ENCODE measurements at places on chromosomes 11 and 22.
A peak's percentile ranks its signal among the peaks of the same experiment; 100 is the strongest.

DNA sequence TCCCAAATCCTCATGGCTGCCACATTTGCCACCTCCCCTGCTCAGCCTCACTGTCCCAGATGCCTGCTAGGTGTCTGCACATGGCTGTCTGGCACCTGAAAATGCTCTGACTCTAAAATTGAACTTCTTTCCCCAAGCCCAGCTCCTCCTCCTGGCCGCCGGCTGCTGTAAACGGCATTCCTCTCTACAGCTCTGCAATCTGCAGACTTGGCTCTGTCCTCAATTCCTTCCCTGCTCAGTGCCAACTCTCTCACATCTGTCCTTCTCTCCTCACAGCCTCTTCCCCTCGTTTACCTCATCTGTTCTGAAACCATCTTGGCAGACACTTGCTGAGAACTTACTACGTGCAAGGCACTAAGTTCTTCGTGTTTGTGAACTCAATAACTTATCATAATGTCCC lies 169.4 kb upstream of the SYT13 start:
- H3K36me3 ChIP-seq: no peaks in the 10 kb centered on the region

GRCh38 chr11:121194731-121195596 lies 93.9 kb downstream of the TECTA start:
- no peak overlapping the region for H3K27ac ChIP-seq
- DNase-seq: peak; percentile 70
- no peaks in the 10 kb centered on the region for H3K4me1 ChIP-seq
- H3K4me3 ChIP-seq: no peak overlapping the region
- H3K27me3 ChIP-seq: peaks cover 81% of the 10 kb centered on the region

- H3K36me3 ChIP-seq: no peaks in the 10 kb centered on the region
- peak; percentile 72 for DNase-seq
- peak overlapping the region; percentile 35 for H3K27ac ChIP-seq
These were observed 36.3 kb upstream of the POLA2 start for GRCh38 chr11:65225279-65226102.

- H3K4me3 ChIP-seq: peak overlapping the region; percentile 85
These were observed 330 bp upstream of the POLD3 start for GRCh38 chr11:74592063-74592440.

- peak overlapping the region; percentile 86 for H3K4me3 ChIP-seq
- H3K36me3 ChIP-seq: peaks cover 67% of the 10 kb centered on the region
- DNase-seq: peak; percentile 52
- H3K27ac ChIP-seq: peak overlapping the region; percentile 96
These were observed 865 bp downstream of the RBM14 start for GRCh38 chr11:66617155-66617834.

GRCh38 chr22:28883917-28884746 lies 760 bp downstream of the ZNRF3 start:
- H3K27ac ChIP-seq: no peak overlapping the region
- H3K4me1 ChIP-seq: peaks cover 12% of the 10 kb centered on the region
- no peaks in the 10 kb centered on the region for H3K27me3 ChIP-seq

GRCh38 chr11:55357560-55358184 lies 10.1 kb upstream of the OR4A15 start:
- DNase-seq: no peak
- no peak overlapping the region for H3K4me3 ChIP-seq
- no peaks in the 10 kb centered on the region for H3K27me3 ChIP-seq

DNA sequence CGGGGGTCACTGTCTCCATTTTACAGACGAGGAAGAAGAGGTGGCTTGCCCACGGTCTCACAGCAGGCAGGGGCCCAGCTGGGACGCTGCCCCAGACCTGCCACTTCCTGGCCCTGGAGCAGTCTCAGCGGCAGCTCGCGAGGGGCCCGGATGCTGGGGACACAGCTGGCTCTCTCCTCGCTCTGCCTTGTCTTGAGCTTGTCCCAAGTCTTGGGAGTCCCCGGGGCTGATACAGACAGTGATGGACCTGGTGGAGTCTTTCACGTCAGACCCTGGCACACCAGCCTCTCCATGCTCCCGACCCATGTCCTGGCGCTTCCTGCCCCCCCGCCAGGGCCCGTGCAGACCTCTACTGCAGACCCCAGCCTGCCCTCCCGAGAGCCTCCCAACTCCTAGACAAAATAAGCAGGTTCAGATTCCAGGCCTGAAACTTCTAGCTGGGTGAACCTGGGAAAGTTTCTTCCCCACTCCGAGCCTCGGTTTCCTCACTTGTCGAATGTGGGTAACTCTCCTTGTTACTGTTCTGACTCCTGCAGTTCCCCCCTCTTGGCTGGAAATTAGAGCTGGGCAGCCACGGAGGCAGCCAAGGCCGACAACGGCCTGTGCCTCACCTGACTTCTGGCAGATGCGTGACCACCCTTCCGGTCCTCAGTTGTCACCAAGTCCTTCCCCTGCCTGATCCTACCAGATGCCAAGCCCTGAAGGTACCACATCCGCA lies 145.4 kb downstream of the CACNA1I start:
- no peaks in the 10 kb centered on the region for H3K4me1 ChIP-seq
- no peak overlapping the region for H3K4me3 ChIP-seq
- H3K27ac ChIP-seq: no peak overlapping the region
- peaks cover 36% of the 10 kb centered on the region for H3K27me3 ChIP-seq
- H3K36me3 ChIP-seq: no peaks in the 10 kb centered on the region

DNA sequence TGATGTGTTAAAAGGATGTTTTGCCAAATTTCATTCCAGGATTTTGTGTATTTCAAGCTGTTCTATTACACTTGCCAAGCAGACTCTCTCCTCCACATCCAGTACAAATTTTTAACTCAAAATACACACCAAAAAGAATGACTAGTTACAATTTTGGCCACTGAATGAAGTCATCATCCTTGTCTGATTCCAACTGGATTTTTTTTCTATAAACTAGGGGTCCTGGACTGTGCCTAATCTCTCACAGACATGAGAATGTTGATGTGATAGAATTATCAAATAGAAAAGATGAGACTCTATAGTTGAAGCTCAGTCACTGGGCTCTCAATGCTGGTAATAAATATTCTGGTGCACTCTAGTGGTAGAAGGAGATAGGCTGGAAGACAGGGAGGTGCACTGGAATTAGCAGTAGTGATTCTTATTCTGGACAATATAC lies 85.8 kb downstream of the FANCF start:
- H3K27me3 ChIP-seq: peaks cover 42% of the 10 kb centered on the region
- peak; percentile 51 for DNase-seq

GRCh38 chr11:111370902-111371578 lies 8.0 kb downstream of the POU2AF1 start:
- peaks cover 7% of the 10 kb centered on the region for H3K4me1 ChIP-seq
- H3K27ac ChIP-seq: no peak overlapping the region
- H3K27me3 ChIP-seq: no peaks in the 10 kb centered on the region
- H3K36me3 ChIP-seq: no peaks in the 10 kb centered on the region
- H3K4me3 ChIP-seq: no peak overlapping the region

DNA sequence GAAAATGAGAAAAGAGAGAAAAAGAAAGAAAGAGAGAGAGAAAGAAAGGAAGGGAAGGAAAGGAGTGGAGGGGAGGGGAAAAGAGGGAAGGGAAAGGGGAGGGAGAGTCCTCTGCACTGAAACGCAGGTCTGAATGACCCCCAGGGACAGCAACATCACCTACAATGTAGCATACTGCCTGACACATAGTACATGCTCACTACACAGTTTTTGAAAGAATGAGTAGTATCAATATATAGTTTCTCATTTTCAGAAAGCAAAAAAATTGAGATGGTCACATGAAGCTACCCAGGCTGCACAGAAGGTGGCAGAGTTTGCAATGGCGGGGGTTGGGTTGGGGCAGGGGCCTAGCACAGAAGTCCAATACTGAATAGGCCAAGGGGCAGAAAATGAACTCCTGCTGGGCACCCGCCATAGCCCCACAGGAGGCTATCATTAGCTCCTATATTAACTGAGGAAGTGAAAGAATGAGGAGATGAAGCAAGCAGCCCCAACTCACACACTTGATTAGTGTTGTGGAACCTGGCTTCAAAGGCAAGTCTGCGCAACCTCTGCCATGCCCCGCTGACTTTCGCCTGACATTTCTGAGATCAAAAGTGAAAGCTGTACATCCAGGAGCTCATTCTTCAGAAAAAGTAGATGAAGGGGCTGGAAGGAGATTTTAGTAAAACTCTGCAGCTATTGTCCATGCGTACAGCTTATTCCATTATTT lies 241.2 kb upstream of the SYN3 start:
- no peak overlapping the region for H3K27ac ChIP-seq
- no peaks in the 10 kb centered on the region for H3K36me3 ChIP-seq
- no peak overlapping the region for H3K4me3 ChIP-seq
- no peaks in the 10 kb centered on the region for H3K4me1 ChIP-seq
- no peaks in the 10 kb centered on the region for H3K27me3 ChIP-seq

DNA sequence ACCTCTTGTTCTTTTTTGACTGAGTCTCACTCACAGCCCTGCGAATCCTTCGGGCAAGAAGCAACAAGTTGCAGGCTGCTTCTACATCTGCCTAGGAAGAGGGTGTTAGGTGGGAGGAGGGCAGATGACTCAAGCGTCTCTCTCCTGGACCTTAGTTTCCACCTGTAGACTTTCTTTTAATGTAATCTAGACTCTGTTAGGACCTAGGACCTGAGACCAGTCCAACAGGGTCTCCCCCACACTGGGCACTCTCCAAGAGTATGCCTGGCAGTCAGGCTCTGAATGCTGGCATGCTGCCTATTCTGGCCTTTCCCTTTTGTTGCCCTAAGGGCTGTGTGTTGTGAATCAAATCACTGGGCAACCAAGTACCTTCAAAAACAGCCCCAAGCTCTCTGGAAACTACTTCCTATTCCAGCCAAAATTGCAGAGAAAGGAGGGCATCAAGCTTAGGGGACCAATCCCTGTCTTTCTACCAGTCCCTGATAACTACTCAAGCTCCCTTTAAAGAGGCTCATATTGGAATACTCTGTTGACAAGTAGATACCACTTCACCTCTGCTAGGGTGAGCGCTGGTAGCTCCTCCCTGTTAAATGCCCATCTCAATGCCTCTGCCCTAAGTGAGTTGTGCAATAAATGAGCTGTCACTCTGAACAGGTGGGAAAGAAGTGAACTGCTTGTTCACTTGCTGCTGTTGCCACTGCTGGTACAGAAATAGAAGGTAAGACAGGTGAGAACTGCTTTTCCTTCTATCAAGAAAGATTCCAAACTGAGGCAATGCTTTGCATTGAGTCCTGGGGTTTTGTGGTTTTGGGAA lies at the start of gene BBOX1:
TSS of gene BBOX1 (plus strand) at position 514 of the 814 bp plus-strand sequence. CDS start 14,616 bp downstream, outside the sequence.
- H3K27ac ChIP-seq: peak within 1 kb of the TSS; percentile 91
- no peaks in the 10 kb centered on the region for H3K27me3 ChIP-seq
- no peaks in the 10 kb centered on the region for H3K36me3 ChIP-seq
- H3K4me1 ChIP-seq: peaks cover 25% of the 10 kb centered on the region
- peak within 1 kb of the TSS; percentile 59 for H3K4me3 ChIP-seq

GRCh38 chr11:30377347-30377746 lies 54.4 kb downstream of the ARL14EP start:
- H3K4me1 ChIP-seq: no peaks in the 10 kb centered on the region
- no peaks in the 10 kb centered on the region for H3K36me3 ChIP-seq
- peaks cover 47% of the 10 kb centered on the region for H3K27me3 ChIP-seq

GRCh38 chr11:119671051-119671450 lies 57.9 kb downstream of the NECTIN1 start:
- H3K27ac ChIP-seq: no peak overlapping the region
- no peaks in the 10 kb centered on the region for H3K27me3 ChIP-seq
- H3K4me3 ChIP-seq: no peak overlapping the region
- H3K4me1 ChIP-seq: peaks cover 11% of the 10 kb centered on the region
- DNase-seq: no peak

DNA sequence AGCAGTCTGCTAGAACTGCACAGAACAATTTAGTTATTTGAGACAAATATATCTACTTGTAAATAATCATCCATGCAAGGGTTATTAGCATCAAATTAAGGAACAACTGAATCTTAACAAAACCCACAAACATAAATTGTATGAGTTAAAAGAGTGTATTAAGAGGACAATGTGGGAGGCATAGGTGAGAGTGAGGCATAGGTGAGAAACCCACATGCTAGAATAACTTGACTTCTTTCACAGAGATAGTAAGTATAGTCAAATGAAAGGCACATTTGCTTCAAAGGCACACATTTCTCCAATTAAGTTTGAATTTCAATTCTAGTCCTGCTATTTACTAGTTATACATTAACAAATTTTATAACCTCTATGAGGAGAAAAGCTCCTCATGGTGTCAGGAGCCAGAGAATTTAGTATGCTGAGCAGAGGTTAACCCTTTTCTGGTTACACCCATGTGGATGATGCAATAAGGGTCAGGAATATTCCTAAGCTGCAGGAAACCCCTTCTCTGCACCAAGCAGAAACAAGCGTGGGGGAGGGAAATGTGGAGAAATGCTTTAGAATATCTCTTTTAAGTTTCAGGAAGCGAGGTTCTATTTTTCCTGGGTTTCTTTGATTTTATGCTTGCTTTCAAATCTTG lies 264.2 kb downstream of the GRM5 start:
- H3K27me3 ChIP-seq: peaks cover 39% of the 10 kb centered on the region
- no peak overlapping the region for H3K4me3 ChIP-seq
- no peak overlapping the region for H3K27ac ChIP-seq
- H3K36me3 ChIP-seq: no peaks in the 10 kb centered on the region
- no peaks in the 10 kb centered on the region for H3K4me1 ChIP-seq
- no peak for DNase-seq

DNA sequence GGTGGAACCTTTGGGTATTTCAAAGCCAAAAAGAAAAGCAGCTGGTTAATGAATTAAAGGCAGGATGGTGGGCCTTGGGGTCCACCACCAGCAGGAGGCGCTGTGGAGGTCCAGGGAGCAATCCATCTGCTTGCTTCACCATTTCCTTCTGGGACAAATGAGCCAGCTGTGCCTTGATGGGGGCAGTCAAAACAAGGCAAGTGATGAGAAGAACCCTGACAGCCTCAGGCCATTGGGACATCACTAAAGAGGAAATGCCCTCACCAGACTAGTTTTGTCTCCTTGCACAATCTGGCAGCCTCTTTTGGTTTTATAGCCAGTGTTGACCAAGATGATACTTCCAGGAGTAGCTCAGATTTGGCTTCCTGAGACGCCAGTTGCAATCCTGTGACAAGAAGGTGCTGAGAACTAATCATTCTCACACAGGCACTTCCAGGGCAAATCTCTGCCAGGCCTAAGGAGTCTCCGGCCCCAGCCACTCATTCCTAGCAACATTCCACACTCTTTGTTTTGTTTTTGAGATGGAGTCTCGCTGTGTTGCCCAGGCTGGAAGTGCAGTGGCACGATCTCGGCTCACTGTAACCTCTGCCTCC lies 38.2 kb upstream of the WEE1 start:
- no peaks in the 10 kb centered on the region for H3K4me1 ChIP-seq
- H3K27me3 ChIP-seq: no peaks in the 10 kb centered on the region
- H3K27ac ChIP-seq: peak overlapping the region; percentile 49
- H3K4me3 ChIP-seq: no peak overlapping the region
- peaks cover 1% of the 10 kb centered on the region for H3K36me3 ChIP-seq

DNA sequence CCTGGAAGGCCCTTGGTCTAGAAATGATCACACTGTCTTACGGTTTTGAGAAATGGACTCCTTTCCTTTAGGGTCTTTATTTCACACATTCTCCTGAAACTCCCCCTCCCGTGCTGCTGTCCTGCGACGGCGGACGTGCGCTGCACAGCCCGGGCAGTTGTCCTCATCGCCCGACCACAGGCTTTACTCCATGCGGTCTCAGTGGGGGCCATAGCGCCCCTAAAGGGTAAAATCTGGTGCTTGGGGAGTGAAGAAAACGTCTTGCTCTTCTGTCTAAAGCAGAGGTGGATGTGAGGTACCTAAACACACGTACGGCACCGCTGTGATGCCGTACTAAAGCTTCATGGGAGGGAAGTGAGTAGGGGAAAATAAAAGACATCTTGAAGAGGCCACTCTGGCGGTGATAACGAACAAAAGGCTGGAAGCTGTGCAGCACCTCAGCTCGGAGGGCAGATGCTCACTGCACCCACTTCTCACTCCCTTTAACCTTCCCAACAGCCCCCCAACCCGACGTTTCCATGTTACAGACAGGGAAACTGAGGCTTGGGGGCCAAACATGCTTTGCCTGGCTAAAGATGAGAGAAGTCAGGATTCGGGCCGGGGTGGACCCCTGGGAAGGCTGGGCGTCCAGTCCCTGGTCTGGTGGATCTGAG lies 22.6 kb downstream of the MPPED1 start:
- H3K36me3 ChIP-seq: no peaks in the 10 kb centered on the region
- peaks cover 84% of the 10 kb centered on the region for H3K27me3 ChIP-seq
- H3K4me1 ChIP-seq: no peaks in the 10 kb centered on the region

Data from MCF 10A (cell line).